HepG2 (cell line): ENCODE measurements at places on chromosomes 5 and 9. TPM values are rescaled to one million over a fixed set of nuclear protein-coding genes. Genes with fewer than 3 reads are reported as not detected.

The IQGAP2 gene
- total RNA-seq: 83.3 and 143 TPM in 2 replicates

The ARAP3 gene
- 0.07 TPM in 1 of 2 replicates, not detected in the other for total RNA-seq

The FGFR4 gene
- 109 and 219 TPM in 2 replicates for total RNA-seq

The TNFSF8 gene
- not detected in 2 replicates for total RNA-seq

The ALDH1A1 gene
- total RNA-seq: 439 and 686 TPM in 2 replicates

The TMEM171 gene
- total RNA-seq: not detected in 2 replicates

The MYO10 gene
- total RNA-seq: 14.0 and 14.8 TPM in 2 replicates

The F2RL2 gene
- total RNA-seq: not detected in 2 replicates

The PCDHB13 gene
- total RNA-seq: 0.52 and 0.80 TPM in 2 replicates

The MYMK gene
- not detected in 2 replicates for total RNA-seq

The RAPGEF6 gene
- 23.3 and 24.6 TPM in 2 replicates for total RNA-seq

The SPINK7 gene
- total RNA-seq: not detected in 2 replicates

The PRRC2B gene
- total RNA-seq: 37.4 TPM in 2 replicates

The ZNF483 gene
- 9.5 and 15.7 TPM in 2 replicates for total RNA-seq

The SHISAL2B gene
- not detected in 2 replicates for total RNA-seq
